Activated T-cell treated with anti-CD3 and anti-CD28 coated beads, Interleukin-2, amount 50 U/mL, for 4 hours (primary cell): ENCODE measurements at places on chromosomes 7 and 10. TPM values are rescaled to one million over a fixed set of nuclear protein-coding genes. Genes with fewer than 3 reads are reported as not detected.

GRCh38 chr7:7122033-7122478, 60.3 kb upstream of the C1GALT1 start:
- no peak for DNase-seq

CHN2 gene
- total RNA-seq: 1.1 TPM

GRCh38 chr10:112816033-112816430, 134.0 kb upstream of the TCF7L2 start:
- DNase-seq: no peak

- DNase-seq: no peak
These were observed 850.3 kb upstream of the SORCS1 start for GRCh38 chr10:108014902-108015177.

DNA sequence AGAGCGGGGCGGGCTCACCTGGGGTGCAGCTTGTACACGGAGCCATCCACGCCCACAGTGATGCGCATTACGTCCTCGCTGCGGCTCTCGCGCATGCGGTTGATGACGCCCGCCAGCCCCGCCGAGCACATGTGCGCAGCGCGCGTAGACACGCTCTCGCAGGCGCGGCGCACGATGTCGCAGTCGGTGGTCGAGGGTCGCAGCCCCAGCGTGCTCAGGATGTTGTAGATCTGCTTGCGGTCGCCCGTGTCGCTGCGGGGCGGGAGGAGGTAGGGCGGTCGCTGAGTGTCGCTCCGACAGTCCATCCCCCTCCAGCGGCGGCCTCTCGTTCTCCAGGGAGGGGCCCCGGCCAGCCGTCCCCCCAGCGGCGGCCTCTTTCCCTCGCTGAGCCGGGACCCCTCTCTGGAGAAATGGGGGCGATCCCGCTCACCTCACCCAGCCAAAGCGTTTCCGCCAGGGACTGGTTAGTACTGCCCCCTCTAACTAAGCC, 4.4 kb upstream of the MYL7 start:
- DNase-seq: peak; percentile 64

TMEM196 gene
- total RNA-seq: not detected

- no peak for DNase-seq
These were observed 53.4 kb downstream of the FOXL3 start for GRCh38 chr7:343227-343822.

PANK1 gene
- total RNA-seq: 2.1 TPM

SORCS3 gene
- not detected for total RNA-seq

GIMAP2 gene
- 22.7 TPM for total RNA-seq

PON3 gene
- total RNA-seq: not detected

GRCh38 chr7:21327422-21328409, 100.2 kb upstream of the SP4 start:
- DNase-seq: no peak

DNA sequence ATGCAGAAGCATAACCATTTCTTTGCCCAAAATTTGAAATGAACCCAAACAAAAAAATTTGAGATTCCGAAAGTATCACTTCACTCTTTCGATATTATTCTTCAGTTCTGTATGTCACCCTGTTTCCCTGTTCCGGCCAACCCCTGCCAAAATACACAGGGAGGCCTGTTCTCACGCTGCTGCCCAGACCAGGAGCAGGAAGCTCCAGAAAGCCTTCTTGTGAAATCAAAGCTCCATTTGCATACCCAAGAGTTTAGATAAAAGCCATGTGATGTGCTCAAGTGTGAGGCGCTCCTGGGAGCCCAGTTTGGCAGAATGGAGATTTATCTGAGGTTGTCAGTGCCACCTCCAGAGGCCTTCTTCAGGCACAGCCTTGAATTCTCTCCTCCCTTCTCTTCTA, 236.2 kb downstream of the FGFR2 start:
- no peak for DNase-seq

DNA sequence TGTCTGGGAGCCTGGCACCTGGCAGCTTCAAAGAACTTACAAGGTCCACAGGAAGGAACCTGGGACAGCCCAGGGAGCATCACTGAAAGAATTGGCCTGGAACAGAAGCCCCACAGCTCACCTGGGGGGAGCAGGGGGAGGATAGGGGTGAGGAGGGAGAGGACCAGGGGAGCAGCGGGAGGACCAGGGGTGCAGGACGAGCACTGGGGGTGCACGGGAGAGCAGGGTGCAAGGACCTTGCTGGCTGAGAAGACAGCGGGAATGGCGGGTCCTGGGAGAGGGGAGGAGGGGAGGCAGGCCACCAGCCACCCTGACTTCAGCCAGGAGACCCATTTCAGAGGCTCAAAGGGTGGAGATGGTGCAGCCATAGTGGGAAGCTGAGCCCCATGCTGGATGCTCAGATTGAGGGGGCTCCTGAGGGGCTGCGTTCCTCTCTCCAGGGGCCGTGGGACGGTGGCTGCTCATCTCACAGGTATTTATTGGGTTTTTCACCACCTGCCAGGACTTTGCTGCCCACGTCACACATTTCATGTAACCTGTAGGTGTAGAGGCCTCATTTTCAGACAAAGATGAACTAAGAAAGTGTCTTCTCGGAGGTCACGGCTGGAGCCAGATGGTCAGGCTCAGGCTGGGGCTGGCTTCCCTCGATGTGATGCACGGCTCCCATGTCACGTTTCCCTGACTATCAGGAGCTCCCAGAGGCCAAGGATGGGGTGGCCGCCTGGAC, 110.1 kb downstream of the WDR37 start:
- no peak for DNase-seq

DNA sequence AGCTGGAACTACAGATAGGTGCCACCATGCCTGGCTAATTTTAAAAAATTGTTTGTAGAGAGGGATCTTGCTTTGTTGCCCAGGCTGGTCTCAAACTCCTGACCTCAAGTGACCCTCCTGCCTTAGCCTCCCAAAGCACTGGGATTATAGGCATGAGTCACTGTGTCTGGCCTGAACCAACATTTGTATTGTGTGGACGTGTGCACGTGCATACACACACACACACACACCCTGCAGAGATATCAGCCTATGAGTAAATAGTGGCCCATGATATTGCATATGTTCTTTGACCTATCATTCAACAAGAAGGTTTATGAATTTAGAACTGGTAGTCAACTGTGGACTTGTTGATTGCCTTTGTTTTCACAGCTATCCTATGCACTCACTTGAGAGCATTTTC, 161.6 kb downstream of the BAMBI start:
- no peak for DNase-seq

GRCh38 chr7:2800931-2801688, 43.0 kb downstream of the GNA12 start:
- no peak for DNase-seq

TES gene
- 38.0 TPM for total RNA-seq

DNA sequence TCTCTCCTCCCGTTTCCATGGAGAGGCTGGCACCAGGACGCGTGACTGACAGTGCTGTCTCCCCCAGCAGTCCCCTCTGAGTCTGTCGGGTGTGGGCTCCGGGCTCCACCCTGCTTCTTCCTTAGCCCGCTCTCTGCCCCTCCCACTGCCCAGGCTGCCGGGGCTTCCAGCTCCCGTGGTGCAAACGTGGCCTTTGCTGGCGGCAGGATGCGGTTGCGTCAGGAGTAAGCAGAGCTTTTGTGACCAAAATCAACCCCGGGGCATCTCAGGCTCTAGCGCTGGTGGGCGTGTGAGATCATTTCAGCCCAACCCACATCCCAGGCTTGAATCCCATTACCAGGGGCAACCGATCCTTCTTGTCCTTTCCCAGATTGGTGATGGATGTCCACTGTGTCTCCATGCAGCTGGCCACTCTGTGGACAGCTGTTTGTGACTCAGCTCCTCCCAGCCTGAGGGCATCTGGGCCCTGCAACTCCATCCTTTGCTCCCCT, 28.2 kb downstream of the PTPRE start:
- no peak for DNase-seq
